AML-193 (cell line): ENCODE measurements at places on chromosomes 11 and 22.

GRCh38 chr22:20264614-20265452 lies 3.3 kb downstream of the RTN4R start:
- DNase-seq: no peak

DNA sequence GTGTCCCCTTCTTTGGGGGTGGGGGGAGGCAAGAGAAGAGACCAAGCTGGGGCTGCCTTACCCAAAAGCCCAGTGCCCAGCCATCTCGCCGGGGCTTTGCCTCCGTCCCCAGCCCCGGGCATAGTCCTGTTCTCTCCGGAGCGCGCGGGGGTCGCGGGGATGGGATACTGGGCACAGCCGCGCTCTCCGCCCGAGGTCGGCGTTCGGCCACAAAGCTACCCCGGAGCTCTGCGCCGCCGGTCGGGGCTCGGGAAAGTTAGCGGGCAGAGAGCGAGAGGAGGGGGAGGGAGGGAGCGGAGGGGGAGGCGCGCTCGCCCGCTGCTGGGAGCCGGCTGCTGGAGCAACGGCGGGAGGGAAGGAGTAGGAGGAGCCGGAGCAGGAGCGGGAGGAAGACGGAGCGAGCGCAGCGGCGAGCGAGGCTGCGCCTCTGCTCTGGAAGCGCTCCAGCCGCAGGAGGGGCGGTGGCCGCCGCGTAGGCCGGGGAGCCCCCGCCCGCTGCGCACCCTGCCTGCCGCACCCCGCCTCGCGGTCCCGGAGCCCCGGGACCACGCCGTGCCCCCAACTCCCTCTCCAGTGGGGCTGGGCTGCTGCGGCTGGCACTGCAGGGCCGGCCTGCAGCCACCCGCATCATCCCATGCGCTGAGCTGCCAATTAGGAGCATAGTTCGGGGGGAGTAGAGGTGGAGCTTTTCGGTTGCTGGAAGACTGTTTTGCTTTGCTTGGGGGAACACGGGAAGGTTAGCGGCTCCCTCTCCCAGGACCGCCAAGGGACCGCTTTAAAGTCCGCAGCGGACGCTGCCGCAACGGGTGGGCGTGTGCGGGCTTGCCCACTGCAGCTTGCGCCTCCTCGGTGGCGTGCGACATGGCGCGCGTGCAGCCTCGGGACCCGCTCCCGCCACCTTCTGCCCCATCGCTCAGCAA lies at the start of gene SCN4B:
SCN4B (minus strand) TSS at position 272 of the 920 bp plus-strand sequence; CDS start at position 122, 150 bp downstream.
- DNase-seq: no peak

- DNase-seq: no peak
Observed at GRCh38 chr11:77886401-77886800, 65.5 kb downstream of the AAMDC start.

DNA sequence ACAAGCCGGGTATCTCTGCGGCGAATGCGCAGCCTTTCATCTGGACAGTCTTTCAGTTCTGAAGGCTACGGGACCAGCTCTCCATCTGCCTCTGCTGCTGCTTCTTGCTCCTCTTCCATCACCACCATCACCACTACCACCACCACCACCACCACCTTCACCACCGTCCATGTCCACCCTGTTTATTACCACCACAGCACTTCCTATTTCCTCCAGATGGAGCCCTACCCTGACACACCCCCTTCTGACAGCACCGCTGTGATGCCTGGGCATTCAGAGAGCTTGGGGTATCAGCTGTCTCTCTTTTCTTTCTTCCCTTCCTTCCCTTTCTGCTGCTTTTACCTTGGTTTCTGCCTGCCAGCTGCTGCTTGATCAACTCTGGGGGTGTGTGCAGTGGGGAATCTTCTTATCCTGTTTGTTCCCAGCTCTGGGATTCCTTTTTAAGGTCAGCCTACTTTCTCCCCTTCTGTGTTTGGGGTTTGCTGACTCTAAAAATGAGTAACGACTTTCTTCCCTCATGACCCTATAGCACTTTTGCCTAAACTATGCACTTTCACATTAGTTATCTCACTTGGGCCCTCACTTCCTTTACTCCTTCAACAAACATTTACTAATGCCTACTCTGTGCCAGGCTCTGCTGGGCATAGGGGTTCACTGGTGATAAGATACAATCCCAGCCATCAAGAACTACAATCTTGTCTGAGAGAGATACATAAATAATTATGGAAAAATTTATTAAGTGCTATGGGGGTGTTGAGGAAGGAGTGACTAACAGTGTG lies 7.8 kb upstream of the RRM1 start:
- DNase-seq: no peak

DNA sequence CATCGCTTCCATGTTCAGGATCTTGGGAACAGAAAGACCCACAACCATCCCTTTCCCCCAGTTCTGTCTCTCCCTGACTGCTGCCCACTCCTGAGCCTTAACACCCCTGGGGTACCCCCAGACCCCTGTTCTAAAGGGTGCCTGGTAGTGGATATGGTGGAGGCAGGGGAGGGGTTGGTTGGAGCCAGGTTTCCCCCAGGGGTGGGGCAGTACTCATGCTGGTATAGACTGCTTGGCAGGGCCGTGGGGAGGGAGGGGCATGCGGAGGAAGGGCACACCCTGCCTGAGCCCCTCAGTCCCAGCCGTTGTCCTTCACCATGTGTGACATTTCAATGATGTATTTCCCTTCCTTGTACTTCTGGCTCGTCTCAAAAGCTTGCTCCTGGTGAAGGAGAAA lies 4.0 kb downstream of the YPEL4 start:
- DNase-seq: no peak

DNA sequence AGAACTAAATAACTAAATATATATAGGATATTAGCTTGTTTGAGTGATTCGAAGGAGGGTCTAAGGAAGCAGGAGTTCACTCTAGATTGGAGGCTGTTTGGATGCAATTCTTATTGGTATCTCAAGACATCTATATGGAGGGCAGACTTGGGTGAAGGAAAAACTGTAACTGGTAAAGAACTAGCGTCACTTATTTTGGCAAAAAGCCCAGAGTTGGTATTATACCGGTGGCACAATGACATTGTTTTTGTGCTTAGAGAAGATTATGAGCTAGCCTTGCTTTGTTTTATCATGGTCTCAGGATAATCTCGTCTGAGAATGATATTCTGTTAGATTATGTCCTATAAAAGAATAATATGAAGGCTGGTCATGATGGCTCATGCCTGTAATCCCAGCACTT lies 6.0 kb upstream of the SLC35F2 start:
- DNase-seq: no peak

- no peak for DNase-seq
Observed at GRCh38 chr11:10294290-10294953, 403 bp upstream of the SBF2 start.

GRCh38 chr22:48804811-48805301 lies 1022.8 kb downstream of the BRD1 start:
- DNase-seq: no peak

DNA sequence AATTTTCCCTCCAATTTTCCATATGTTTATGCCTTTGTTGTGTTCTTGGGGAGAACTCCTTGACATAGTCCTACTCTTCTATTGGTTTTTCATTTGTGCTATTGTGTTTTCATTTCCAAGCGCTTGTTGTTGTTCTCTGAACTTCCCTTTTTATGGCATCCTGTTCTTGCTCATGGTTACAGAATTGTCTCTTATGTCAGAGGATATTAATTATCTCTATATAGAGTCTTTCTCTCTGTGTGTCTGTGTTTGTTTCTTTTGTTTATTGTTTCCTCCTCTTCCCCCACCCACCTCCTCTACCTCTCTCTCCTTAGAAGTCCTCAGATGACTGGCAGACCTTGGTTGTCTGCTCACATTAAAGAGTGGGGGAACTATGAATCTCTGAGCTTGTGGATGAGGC lies 69.9 kb downstream of the HORMAD2 start:
- no peak for DNase-seq

GRCh38 chr22:31586137-31586920 lies 75.7 kb downstream of the PISD start:
- DNase-seq: no peak

- DNase-seq: no peak
Observed at GRCh38 chr11:74330075-74330858, 18.8 kb upstream of the P4HA3 start.

DNA sequence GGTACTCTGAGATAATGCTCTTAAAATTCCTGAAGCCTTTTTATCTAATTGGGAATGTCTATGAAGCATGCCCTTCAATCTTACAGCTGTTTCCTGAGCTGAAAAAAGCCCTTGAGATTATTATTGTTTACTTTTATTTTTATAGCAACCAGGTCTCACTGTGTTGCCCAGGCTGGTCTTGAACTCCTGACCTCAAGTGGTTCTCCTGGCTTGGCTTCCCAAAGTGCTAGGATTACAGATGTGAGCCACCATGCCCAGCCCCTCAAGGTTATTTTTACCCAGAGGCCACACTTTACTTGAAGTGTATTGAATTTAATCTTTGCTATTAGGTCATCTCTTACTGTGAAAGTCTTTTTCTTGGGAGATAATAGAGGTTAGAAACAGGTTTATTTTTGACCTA lies 7.0 kb upstream of the SWAP70 start:
- no peak for DNase-seq

DNA sequence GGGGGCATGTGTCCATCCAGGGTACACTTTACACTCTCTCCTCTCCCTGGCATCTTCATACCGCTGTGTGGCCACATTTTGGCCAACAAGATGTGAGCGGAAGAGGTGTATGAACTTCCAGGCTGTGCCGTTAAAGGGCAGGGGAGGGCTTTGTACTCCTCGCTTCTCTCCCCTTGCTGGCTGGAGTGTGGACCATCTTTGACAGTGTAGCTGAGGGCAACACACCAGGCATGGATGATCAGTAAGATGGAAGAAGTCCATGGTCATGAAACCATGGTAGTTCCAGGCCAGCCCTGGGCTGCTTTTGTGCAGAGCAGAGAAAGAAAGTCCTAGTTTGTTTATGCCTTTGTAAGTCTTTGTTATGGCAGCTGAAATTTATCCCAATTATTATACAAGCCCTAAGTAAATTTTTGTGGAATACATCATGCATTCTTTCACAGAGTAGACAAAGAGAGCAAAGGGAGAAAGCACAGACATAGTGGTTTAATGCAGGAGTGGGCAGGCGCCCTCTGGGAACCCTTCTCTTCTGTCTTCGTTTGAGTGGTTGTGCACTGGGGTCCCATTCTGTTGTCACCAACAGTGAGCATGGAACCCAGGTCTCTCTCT lies 70.4 kb downstream of the FBXO7 start:
- no peak for DNase-seq

DNA sequence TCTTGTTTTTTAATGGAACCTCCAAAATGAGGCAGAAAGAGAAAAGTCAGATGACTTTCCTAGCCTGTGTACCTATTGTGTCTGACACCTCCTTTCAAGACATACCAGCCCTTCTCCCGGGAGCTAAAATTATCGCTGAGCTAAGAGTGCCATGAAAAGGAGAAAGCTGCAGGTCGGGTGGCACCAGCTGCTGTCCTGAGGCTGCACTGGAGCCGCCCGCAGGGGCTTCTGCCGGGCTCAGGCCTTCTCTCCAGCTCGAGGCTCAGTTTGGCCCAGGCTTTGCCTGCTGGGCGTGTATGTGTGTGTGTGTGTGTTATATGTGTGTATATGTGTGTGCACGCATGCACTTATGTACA lies 27.7 kb upstream of the RAB1B start:
- no peak for DNase-seq

DNA sequence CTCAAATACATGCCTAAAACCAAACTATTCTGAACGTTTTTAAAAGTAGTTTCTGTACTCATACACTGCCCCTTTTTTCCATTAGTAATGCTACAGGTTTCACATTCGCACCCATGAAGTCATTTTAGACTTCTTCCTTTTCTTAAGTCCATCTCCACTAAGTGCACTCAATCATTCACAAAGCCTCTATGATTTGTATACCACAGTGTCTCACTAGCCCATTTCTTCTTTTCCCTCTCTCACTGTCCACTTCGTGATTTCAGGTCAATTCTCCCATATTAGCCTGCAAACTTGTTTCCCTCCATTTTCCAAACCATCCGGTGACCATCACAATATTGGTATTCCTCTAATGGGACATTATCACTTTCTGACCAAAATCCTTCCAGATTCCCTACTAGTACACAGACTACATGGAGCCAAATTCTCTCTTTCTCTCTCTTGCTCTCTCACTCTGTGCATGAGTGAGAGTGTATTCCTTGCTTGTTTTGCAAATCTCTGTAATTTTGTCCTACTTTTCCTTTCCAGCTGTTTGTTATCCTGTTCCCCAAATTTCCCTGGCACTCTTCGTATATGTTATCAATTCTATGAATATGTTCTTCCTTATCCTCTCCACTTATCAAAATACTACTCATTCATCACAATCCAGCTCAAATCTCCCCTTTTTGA lies 3.4 kb upstream of the ZC3H12C start:
- no peak for DNase-seq
